Karpas-422 (cell line): ENCODE measurements at places on chromosomes 2 and 18.

DNA sequence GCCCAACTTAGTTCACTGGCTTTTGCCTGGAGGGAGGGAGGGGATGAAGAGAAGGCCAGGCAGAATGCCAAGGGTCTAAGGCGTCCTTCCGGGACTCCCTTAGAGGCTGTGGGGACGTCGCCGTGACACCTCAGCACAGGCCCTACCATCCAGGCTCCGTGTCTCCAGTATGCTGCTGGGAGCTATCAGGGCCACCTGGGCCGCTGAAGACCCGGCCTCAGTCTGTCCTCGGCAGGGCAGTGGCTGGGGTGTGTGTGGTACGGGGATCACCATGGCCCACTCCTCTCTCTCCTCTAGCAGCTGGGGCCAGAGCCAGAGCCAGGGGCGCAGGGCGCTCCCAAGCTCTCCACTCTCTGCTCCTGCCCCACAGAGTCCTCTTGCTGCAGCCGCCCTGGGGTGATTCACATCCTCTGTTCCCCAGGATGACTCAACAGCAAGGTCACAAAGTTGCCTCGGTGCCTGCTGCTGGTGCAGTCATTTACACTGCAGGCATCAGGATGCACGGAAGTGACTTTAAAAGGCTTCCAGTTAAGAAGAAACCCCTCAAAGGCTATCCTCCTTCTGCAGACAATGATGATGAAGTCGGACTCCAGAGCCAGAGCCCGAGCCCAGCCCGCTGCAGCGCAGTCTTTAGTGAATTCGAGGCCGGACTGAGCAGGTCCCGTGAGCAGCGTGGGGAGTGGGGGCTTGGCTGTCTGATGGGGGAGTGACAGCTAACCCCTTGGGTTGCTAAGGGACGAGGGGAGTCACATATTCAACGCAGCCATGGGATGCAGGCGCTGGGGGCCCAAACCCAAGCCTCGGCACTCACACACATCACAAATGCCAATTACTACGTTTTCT is 31.9 kb downstream of the SNORC start:
- DNase-seq = no peak

DNA sequence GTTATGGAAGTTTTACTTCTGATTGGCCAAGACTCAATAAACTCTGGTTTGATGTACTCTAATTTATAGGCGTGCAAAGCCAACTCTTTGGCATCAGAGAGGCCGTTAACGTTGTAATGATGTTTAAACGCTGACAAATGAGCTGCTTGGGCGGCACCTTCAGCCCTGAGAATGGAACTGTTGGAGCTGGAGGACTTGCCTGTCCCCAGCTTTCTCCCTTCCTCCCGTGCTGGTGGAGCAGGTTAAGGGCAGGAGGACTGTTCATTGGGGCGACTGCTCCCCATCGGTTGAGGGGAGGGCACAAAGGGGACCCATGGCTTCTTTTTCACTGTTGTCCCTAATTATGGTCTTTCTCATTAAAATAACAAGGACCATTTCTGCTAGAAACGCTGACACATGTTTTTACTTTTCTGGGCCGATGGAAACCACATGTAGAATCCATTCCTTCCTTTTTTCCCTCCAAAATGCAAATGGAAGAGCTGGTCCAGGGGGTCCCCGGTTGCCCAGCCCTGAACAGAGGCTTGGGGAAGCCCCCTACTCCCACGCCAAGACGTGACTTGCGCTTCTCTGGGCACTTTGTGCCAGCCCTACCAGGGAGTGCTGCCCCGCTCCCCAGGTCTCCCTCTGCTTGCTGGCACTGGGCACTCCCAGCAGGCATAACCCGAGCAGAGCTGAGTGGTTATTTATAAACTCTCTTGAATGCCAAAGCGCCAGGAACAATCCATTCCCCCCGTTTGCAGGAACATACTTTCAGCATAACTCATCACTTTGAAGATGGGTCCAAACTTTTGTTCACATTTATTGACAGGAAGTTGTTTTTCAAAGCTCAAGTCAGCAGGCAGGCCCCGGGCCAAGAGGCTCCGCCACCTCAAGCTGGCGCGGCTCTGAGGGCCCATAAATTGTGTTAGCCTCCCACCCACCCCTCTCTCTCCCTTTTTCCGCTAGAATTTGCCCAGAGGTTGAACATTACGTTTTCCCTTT is 170.1 kb downstream of the ASB1 start:
- DNase-seq = no peak

- DNase-seq = peak; percentile 54
These were observed 247.5 kb downstream of the NBAS start for GRCh38 chr2:15313657-15314056.

DNA sequence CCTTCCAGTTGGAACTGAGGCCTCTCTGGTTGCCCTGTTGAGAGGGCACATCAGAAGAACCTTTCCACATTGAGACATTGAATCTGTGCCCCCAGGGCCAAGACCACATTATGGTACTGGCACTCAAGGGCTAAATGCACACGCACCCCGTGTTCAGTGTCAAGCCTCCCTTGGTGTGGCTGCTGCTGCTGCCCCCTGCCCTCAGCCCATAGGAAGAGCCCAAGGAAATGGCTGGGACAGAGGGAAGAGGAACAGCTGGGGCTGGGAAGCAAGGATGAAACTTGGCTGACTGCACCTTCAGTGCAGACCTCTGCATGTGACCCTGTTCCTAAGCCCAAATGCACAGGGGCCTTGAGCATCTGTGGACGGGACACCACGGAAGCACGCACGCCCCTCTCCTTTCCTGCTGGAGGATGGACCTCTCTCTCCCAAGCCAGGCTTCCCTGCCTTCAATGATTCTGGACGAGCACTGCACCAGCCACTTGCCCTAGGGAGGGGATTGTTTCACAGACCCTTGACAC is 40.2 kb downstream of the NIFK start:
- DNase-seq = no peak

GRCh38 chr2:189131991-189132390 is 47.6 kb downstream of the COL5A2 start:
- DNase-seq = no peak

DNA sequence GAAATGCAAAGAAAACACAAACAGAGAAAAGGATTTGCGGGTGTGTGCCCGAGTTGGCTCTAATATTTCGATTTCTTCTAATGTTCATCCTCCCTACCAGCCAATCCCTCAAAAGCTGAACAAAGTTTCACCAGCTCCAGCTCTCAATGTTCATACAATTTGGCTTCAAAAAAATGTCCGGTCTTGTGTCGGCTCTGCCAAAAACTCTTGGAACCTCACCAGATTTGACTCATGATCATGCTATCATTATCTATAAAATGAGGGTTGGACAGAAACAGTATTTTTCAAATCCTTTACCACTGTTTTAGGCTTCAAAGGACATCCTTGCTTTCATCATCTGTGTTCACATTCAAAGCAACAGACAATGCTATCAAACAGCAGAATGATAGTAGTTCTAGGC is 88.2 kb downstream of the CRACDL start:
- DNase-seq = no peak

DNA sequence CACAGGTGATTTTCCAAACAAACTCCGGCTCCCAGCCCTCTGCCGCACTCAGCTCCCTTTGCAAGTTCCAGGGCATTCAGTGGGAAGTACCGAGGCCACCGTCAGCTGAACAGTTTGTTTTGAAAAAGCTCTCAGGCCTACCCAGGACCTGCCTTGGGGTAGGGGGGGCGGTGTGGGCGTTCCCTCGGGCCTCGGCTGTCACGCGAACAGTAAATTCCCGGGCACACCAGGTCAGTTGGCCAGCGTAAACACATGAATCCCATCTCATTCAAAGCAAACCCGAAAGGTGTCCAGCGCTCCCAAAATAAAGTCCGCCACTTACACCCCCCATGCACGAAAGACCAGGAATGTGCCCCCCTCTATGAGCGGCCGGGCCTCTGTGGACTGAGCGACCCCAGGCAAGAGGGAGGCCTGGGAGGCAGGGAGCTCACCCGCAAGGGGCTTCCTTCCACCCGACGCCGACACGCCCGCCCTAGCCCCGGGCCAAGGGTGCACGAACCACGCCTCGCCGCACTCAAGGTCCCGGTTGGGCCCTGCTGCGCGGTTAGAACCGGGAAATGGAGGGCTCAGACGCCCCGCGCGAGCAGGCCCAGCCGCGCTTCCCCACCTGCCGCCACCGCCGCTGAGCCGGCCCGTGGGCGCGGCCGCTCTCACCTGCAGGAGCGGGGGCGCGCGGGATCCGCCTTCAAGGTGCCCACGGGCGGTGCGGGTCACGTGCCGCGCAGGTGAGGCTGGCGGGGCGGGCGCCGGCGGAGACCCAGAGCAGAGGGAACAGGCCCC is at the start of gene WDSUB1:
TSS of gene WDSUB1 (minus strand) at position 775 of the 780 bp plus-strand sequence. CDS start 3,634 bp downstream, outside the sequence.
- DNase-seq = no peak
